Stimulated activated CD4-positive, alpha-beta T cell treated with anti-CD3 and anti-CD28 coated beads, Interleukin-15, amount 100 ng/mL, for 1 hour (primary cell): ENCODE measurements at places on chromosomes 7 and 10.

DNA sequence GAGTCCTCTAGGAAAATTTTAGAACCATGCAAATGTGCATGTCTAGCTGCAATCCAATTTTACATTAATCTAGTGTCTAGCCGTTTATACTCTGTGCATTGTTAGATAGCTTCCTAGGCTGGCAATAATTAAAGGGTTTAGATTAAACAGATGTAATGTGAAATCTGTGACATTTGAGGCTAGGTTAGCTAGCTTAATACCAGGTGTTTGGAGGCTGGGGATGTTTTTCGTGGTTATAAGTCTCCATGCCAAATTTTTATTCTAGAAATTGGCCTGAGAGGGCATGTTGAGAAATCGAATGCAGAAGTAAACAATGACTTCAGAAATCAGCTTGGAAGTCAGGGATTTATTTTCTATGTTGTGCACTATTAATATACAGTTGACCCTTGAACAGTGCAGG is 94.2 kb downstream of the ST7 start:
- no peak for DNase-seq

- no peak for DNase-seq
Observed at GRCh38 chr7:1243964-1244416, 11.3 kb downstream of the UNCX start.

DNA sequence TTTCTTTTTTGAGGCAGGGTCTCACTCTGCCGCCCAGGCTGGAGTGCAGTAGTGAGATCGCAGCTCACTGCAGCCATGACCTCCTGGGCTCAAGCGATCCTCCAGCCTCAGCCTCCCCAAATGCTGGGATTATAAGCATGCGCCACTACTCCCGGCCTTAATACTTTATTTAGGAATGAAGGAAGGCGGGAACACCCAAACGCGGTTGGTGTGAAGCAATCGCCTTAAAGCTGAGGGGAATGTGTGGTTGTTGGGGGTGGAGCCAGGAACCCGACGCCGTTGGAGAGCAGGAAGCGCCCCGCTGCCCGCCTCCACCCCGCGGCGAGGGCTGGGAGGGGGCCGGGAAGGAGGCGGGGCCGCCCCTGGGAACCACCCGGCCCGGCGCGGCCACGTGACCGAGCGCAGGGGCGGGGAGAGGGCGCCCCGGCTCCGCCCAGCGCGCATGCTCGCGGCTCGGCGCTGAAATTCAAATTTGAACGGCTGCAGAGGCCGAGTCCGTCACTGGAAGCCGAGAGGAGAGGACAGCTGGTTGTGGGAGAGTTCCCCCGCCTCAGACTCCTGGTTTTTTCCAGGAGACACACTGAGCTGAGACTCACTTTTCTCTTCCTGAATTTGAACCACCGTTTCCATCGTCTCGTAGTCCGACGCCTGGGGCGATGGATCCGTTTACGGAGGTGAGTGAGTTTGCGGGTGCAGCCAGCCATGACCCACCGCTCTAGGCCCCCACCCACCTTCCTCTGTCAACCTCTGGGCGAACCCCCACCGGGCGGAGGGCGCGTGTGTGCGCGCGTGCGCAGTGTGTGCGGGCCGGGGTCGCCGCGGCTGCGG is at the start of gene ANLN:
ANLN (plus strand) TSS at position 492 of the 828 bp plus-strand sequence; CDS start at position 657, 165 bp downstream.
- DNase-seq, result peak; percentile 79

DNA sequence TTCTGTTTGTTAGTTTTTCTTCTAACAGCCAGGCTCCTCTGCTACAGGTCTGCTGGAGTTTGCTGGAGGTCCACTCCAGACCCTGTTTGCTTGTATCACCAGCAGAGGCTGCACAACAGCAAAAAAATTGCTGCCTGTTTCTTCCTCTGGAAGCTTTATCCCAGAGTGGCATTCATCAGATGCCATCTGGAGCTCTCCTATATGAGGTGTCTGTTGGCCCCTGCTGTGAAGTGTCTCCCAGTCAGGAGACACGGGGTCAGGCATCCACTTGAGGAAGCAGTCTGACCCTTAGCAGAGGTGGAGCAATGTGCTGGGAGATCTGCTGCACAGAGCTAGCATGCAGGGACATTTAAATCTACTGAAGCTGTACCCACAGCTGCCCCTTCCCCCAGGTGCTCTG is 26.7 kb upstream of the CROT start:
- DNase-seq, result no peak

DNA sequence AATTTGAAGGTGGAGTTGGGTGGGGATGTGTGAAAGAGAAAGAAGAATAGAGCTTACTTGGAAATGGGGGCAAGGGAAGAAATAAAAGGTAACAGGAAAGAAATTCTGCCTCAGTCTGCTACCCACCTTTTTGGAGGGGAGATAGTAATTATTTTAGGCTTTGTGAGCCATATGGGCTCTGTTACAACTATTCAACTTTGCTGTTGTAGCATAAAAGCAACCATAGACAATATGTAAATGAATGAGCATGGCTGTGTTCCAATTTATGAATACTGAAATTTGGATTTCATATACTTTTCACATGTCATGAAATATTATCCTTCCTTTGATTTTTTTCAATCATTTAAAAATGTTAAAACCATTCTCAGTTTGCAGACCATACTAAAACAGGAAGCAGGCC is 176.9 kb downstream of the HPSE2 start:
- DNase-seq, result no peak

DNA sequence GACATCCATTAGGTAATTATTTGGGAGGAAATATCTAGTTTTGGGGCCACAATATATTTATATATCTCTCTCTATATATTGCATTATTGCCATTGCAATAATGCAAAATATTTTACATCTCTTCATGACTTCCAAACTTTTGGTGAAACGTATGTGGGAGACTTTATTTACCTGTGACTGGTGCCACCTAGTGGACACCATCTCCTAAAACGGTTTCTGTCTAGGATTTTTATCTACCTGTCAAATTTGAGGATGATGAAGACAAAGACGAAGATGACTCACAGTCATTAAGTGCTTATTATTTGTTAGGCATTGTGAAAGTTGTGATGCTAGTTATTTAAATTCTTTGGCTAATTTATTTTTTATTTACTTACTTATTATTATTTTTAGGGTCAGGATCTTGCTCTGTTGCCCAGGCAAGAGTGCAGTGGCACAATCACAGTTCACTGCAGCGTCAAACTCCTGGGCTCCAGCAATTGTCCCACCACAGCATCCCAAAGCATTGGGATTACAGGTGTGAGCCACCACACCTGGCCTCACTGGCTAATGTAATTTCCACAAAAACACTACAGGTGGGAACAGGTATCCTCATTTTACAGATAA is 18.7 kb upstream of the CBLL1 start:
- DNase-seq, result no peak

DNA sequence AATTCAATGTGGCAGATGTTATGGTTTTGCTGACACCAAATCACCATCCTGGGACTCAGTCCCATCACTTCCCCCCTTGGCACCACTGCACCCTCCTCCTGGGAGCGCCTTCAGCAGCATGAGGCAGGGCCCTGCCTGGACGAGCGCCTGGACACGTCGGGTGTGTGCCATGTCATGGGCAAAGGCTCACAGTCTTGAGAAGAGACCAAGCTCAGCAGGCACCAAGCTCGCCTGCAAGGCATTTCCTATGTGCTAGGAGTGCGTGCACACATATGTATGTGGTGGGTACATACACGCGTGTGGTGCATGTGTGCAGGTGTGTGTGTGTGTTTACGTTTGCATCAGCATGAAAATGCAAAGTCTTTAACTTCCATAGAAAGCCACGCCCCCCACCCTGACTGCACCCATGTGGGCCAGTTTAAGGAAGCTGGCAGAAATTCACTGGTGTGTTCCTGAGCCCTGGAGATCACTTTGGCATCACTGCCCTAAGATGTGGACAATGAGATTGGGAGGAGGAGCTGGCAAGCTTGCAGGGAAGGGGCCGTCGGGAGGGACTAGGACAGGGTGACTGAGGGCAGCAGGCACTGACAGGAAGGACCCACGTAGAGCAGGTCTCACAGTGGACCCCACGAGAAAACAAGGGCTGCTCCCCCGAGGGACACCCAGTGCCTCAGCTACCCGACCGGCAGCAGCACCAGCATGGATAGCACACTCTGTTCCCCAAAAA is 169.9 kb upstream of the PPP2R2D start:
- DNase-seq, result no peak

GRCh38 chr10:133179651-133180050 is 19.6 kb downstream of the KNDC1 start:
- DNase-seq, result no peak

DNA sequence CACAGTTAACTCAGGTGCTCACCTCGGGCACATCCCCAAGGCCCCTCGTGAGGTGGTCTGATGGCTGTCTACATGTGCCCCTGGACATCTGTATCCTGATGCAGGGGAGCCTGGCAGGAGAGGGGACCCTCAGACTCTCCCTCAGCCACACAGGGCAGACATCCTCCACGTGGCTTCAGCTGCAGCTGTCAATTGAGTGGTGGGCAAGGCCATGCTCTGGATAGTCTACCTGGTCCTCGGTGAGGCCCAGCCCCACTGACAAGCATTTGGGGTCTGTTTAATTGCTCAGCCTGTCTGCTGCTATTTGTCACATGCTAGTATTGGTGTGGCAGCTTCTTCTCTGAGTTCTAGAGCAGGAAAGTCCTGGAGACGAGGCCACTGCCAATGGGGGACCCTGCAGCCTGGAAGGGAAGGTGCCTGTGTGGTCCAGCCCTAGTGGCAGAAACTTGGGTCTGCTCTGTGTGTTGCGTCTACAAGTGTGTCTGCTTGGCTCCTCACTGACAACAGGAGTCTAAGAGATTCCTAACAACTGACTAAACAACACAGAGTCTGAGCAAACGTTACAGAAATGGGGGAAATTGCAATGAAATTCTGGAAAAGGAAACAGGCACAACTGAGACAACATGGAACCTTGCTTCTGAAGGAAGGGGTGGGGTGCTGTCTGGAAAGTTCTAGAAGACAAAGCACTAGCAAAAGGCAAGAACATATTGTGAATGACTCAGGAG is 59.3 kb upstream of the IGFBP3 start:
- no peak for DNase-seq

GRCh38 chr10:74944205-74944604 is 117.8 kb downstream of the KAT6B start:
- no peak for DNase-seq

GRCh38 chr10:75779276-75779675 is 347.9 kb downstream of the LRMDA start:
- DNase-seq, result no peak

- DNase-seq, result no peak
Observed at GRCh38 chr10:79027147-79028055, 41.4 kb upstream of the ZMIZ1 start.

GRCh38 chr10:78377356-78377755 is 343.7 kb downstream of the RPS24 start:
- no peak for DNase-seq

DNA sequence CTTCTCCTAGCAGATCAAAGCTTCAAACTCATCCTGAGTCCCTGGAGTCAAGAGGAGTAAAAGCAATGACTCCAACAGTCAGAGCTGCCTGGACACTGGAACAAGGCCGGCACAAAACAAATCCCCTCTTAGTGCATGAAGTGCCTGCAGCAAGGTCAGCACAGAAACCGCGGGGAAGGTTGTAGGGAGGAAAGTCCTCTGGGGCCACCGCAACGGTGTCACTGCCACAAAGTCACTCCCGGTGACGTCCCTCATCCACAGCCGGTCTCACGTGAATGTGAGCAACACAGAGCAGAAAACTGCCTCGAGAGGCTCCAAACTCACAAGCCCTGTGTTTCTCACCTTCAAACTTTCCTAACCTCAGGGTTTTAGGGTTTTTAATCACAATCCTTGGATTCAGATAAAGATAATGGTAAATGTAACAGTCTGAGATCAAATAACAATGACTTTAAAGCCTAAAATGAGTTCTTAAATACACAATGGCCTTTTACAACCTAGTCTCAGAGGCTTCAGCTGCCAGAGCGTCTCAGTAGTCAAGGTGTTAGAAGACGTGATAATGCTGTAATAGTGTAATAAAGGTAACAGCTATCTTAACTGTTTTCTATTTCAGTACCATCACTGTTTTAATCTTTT is 274.3 kb downstream of the ZMYND11 start:
- DNase-seq, result no peak

DNA sequence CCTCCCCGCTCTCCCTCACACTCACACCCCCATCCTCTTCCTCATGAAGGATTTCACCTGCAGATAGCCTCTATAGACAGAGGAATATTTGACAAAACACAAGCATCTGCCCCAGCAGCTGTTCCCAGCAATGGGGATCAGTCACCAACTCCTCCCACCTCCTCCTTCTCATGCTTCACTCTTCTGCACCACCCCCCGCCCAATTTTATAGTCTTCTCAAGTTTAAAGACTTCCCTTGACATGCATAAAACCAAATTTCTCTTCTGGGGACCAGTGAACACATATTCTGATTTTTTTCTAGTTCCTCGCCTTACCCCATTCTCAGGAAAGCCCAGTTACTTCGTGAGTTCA is 654.4 kb downstream of the LRMDA start:
- no peak for DNase-seq

DNA sequence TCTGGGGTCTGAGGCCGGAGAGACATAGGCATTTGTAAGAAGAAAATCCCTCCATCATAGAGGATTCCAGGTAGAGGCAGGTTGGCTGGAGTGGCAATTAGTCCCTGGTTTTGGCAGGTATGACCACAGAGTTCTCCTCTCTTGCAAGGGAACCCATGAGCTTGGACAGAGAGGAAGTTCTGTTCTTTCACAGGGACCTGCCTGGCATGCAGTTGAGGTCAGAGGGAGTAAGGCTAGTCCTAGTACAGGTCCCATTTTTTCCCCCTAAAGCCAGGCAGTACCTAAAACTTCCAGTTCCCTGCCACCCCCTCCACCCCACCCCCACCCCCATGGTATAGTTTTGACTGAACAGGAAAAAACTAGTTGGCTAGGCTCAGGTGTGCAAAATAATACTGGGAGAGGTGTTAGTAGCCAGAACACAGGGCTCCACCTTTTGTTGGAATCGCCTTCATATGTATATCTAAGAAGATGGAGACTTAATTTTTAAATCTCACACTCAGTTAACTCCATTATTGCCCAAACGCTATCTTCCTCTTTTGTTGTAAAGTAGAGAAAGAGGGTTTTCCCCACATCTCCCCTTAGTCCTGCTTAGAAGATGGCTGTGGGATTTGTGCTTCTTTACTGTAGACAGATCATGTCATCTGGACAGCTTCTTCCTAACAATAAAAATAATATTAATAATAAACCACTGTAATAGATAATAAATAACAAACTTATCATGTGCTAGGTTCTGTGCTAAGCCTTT is 188.1 kb downstream of the TCF7L2 start:
- no peak for DNase-seq

DNA sequence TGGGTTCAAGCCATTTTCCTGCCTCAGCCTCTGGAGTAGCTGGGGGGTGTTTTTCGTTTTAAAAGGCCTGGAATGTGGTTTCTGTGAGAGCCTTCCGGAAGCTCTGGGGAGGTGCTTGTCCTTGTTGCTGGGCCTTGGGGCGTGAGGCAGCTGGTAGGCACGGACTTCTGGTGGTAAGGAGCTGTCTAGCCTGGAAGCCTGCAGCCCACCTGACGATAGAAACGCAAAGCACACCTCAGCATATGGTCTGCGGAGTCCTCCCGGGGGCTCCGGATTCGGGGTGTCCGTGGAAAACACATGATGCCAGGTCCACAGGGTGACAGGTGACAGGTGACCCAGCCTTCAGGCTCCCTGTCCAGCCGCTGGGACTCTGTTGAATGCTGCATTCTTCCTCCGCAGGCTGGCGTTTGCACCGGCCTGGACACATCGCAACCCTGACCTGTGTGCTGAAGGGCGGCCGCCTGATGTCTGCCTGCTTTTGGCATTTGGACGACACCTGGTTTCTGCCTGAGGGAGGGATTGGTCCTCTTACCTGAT is 37.3 kb downstream of the INPP5A start:
- no peak for DNase-seq
